CD8-positive, alpha-beta memory T cell (primary cell): ENCODE measurements at places on chromosomes 16 and 17. TPM values are rescaled to one million over a fixed set of nuclear protein-coding genes. Genes with fewer than 3 reads are reported as not detected.

- no peak overlapping the region for H3K27ac ChIP-seq
- H3K4me3 ChIP-seq, result peak overlapping the region; percentile 1
- peaks cover 62% of the 10 kb centered on the region for H3K4me1 ChIP-seq
- peaks cover 11% of the 10 kb centered on the region for H3K36me3 ChIP-seq
Measured at GRCh38 chr16:28180655-28181460, 30.9 kb downstream of the XPO6 start.

- H3K36me3 ChIP-seq, result no peaks in the 10 kb centered on the region
- no peaks in the 10 kb centered on the region for H3K27me3 ChIP-seq
- peak; percentile 50 for DNase-seq
- H3K4me3 ChIP-seq, result no peak overlapping the region
Measured at GRCh38 chr16:8567355-8568230, 22.7 kb downstream of the TMEM114 start.

Gene ATP2A1
- polyA plus RNA-seq, result not detected

DNA sequence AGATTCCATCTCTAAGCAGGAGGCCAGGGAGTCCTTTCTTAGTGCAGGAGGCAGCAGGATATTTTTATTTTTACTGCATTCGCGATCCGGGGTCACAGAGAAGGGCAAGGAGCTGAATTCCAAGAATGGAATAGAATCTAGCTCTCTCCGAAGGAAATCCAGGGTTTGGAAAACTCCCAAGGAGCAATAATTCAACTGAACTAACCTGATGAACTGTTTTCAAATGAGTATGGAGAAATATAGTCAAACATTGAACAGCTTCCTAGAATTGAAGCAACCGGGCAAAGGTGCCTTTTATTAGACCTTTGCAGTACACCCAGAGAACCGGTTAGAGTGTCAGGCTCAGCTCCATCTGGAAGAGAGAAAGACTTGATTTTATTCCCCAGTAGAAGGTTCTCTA is 120.7 kb upstream of the MAF start:
- no peaks in the 10 kb centered on the region for H3K36me3 ChIP-seq
- no peak overlapping the region for H3K27ac ChIP-seq
- no peaks in the 10 kb centered on the region for H3K4me1 ChIP-seq

GRCh38 chr16:10923650-10924214 is 18.5 kb downstream of the DEXI start:
- no peak overlapping the region for H3K4me3 ChIP-seq
- DNase-seq, result no peak
- peaks cover 12% of the 10 kb centered on the region for H3K36me3 ChIP-seq
- H3K4me1 ChIP-seq, result peaks cover under 1% of the 10 kb centered on the region

Gene CHST5
- not detected for polyA plus RNA-seq

GRCh38 chr17:45101546-45101882 is 30.8 kb downstream of the PLCD3 start:
- H3K4me1 ChIP-seq, result no peaks in the 10 kb centered on the region
- no peak overlapping the region for H3K27ac ChIP-seq
- H3K36me3 ChIP-seq, result peaks cover 67% of the 10 kb centered on the region
- no peak overlapping the region for H3K4me3 ChIP-seq

GRCh38 chr17:70153210-70153609 is 16.1 kb upstream of the KCNJ2 start:
- no peak overlapping the region for H3K27ac ChIP-seq
- H3K27me3 ChIP-seq, result no peaks in the 10 kb centered on the region
- no peak for DNase-seq
- no peaks in the 10 kb centered on the region for H3K4me1 ChIP-seq
- no peaks in the 10 kb centered on the region for H3K36me3 ChIP-seq
- H3K4me3 ChIP-seq, result no peak overlapping the region

DNA sequence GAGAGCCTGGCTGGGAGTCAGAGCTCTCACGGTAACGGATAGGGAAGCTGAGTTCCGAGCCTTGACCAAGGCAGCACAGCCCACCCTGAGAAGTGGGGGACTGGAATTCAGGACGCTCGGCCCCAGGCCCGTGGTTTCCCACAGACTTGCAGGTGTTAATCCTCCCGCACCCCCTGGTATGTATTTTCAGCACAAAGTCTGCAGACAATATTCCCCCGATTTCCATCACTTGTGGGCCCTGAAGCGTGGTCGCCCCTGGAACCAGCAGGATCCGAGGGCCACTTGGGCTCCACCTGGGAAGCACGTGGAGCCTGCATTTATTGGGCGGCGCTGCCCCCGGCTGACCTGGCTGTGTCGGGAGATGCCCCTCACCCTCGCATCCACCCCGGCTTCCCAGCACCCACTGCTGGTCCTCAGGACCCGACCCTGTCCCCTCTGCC is 60.2 kb downstream of the WSB1 start:
- no peaks in the 10 kb centered on the region for H3K27me3 ChIP-seq
- no peaks in the 10 kb centered on the region for H3K36me3 ChIP-seq
- peak overlapping the region; percentile 80 for H3K4me3 ChIP-seq

Gene CCDC92B
- not detected for polyA plus RNA-seq

Gene KRT14
- polyA plus RNA-seq, result not detected

DNA sequence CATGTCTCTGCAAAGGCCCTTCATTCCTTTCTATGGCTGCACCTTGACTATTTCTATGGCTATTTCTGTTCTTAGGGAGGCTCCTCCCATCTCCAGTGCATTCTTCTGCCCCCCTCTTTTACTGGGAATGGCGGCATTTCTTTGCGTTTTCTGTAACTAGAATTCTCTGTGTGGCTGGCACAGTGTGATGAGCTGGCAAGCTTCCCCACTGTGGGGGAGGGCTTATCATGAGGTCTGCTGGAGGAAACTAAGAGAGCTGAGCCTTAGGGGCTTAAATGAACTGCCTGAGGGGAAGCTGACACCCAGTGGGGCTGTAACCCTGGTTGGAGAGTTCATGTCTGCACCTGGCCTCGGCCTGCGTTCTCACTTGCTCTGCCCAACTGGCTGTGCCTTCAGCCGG is 1.5 kb upstream of the CARD14 start:
- no peak for DNase-seq
- H3K4me3 ChIP-seq, result no peak overlapping the region
- H3K27me3 ChIP-seq, result no peaks in the 10 kb centered on the region
- no peaks in the 10 kb centered on the region for H3K4me1 ChIP-seq

Gene PRR11
- 1.2 TPM for polyA plus RNA-seq

Gene VEZF1
- polyA plus RNA-seq, result 50.8 TPM

Gene CHD9NB
- polyA plus RNA-seq, result not detected

DNA sequence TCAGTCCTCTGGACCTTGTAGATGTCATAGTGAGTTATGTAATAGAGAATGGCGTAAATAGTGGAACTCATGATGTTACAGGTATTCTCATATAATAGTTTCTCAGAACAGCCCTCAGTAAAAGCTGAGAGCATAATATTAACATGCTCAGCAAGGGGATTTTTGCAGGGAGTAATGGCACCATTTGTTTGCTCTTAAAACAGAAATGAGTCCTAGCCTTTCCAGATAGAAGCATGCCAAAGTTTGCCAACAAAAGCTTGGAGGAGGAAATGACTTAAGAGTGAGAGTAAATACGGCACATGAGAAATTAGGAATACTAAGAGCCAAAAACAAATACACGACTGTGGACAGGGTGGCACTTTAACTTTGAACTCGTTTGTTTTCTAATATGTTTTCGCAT is 198.4 kb downstream of the ANKFN1 start:
- no peak overlapping the region for H3K4me3 ChIP-seq
- DNase-seq, result no peak
- H3K27me3 ChIP-seq, result no peaks in the 10 kb centered on the region

DNA sequence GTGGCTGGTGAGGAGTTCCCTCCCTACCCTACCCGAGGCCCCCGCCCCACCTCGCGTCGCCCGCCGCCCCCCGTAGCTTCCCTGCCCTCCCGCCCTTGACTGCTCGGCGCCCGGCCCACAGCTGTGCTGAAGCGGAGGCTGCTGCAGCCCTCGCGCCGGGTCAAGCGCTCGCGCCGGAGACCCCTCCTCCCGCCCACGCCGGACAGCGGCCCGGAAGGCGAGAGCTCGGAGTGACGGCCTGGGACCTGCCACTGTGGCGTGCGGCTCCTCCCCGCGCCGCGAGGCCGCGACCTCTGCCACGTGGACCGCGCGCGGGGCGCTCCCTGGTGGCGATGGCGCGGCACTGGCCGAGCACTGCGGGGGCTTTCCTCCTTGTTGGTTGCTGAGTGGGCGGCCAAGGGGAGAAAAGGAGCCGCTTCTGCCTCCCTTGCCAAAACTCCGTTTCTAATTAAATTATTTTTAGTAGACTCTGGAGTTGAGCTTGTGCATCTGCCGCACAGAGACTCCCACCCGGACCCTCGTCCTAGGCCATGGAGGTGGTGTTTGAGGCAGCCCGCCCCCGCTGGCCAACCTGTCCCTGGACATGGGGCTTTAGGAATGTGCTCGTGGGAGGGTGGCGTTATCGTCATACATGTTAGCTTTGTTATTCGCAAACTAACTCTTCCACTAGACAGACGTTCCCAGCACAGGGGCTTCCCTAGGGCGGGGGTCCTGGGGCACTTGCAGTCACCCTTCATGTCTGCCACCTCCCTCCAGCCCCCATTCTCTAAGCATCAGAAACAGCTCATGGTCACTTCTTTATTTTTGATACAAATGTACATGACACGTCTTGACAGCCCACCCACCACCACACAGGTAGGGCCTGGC is 4.4 kb downstream of the TP53I13 start:
- H3K27me3 ChIP-seq, result no peaks in the 10 kb centered on the region
- DNase-seq, result peak; percentile 71
- H3K27ac ChIP-seq, result no peak overlapping the region
- peaks cover 1% of the 10 kb centered on the region for H3K36me3 ChIP-seq
- peaks cover 6% of the 10 kb centered on the region for H3K4me1 ChIP-seq

GRCh38 chr16:58054289-58054688 is 28.7 kb downstream of the MMP15 start:
- H3K27ac ChIP-seq, result no peak overlapping the region
- H3K4me3 ChIP-seq, result no peak overlapping the region
- no peaks in the 10 kb centered on the region for H3K36me3 ChIP-seq
- no peaks in the 10 kb centered on the region for H3K27me3 ChIP-seq
- H3K4me1 ChIP-seq, result no peaks in the 10 kb centered on the region

Gene MT1A
- polyA plus RNA-seq, result not detected

- no peak overlapping the region for H3K27ac ChIP-seq
- peaks cover 6% of the 10 kb centered on the region for H3K36me3 ChIP-seq
- H3K27me3 ChIP-seq, result no peaks in the 10 kb centered on the region
- no peak overlapping the region for H3K4me3 ChIP-seq
- H3K4me1 ChIP-seq, result peaks cover 10% of the 10 kb centered on the region
- no peak for DNase-seq
Measured at GRCh38 chr17:17492571-17492970, 3.6 kb downstream of the RASD1 start.

Gene TMEM238L
- not detected for polyA plus RNA-seq

DNA sequence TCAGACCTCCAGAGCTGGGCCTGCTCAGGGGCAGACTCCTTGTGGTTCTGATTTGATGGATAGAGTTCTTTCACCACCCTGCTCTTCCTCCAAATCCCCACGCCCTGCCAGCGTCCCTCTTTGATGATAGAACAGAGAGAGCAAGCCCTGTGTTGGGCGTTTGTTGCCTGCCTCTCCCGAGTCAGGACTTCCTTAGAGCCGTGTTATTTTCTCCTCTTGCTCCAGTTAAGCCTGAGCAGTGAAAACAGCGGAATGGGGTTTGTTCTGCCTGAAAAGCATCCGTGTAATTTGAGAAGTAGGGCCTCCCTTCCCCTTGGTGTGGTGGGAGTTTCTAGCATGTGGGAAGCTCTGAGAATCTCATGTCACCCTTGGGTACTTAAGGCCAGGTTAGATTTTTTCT is 22.1 kb downstream of the TMEM94 start:
- H3K4me3 ChIP-seq, result no peak overlapping the region
- no peak overlapping the region for H3K27ac ChIP-seq
- no peaks in the 10 kb centered on the region for H3K27me3 ChIP-seq

Gene ZG16
- polyA plus RNA-seq, result not detected
